ENCODE measurements at places on chromosomes 16 and 17.

DNA sequence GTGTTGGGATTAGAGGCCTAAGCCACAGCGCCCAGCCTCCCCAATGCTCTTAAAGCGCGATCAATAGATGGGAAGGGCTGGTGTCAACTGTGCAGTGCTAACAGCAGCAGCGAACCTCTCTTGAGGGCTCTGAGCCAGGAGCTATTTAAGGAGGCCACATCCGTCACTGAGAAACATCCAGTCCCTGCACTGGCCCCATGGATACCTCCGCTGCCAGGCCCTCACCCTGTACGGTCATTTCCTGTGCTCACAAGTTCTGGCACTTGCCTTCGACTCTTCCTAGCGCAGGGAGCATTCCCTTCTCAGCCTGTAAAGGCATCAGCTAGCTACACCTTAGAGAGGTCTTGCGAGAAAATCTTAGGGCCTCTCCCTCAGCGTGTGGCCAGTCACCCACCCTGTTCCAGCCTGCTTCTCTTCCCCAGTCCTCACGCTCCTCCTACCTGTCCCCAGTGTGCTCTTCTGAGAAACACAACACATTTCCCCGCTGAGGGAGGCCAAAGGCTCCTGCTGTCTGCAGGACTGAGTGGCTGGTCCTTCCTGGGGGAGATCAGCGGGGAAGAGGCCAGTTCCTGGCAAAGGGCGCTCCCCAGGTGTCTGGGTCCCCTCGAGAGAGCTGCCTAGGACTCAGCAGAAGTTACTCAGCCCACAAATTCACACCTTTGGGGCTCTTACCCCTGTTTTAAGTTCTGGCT is 28.6 kb downstream of the GTF3C1 start:
- H3K36me3 ChIP-seq = peaks cover 31% of the 10 kb centered on the region
- no peak overlapping the region for H3K27ac ChIP-seq
- peaks cover 10% of the 10 kb centered on the region for H3K4me1 ChIP-seq
- peak; percentile 10 for DNase-seq
- H3K4me3 ChIP-seq = no peak overlapping the region

DNA sequence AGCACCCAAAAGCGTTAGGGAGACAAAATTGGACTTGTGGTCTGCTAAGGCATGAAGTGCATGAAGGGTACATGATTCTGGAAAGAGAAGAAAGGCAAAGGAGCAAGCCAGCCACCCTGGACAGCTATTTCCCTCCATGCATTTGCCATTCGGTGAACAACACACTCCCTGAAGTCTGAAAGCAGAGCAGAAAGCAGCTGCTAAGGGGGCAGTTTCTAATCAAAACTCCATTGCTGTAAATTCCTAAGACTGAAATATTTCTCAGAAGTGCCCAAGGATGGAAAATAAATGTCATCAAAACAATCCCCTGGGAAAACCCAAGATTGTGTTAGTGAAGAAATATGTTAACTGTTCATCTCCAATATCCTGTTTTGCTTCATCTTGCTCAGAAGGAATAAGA is 44.3 kb downstream of the PMP22 start:
- H3K27me3 ChIP-seq = no peaks in the 10 kb centered on the region
- H3K4me3 ChIP-seq = no peak overlapping the region
- no peak overlapping the region for H3K27ac ChIP-seq
- H3K36me3 ChIP-seq = no peaks in the 10 kb centered on the region

- no peak overlapping the region for H3K4me3 ChIP-seq
- DNase-seq = no peak
- H3K27me3 ChIP-seq = no peaks in the 10 kb centered on the region
- peaks cover 24% of the 10 kb centered on the region for H3K4me1 ChIP-seq
- no peak overlapping the region for H3K27ac ChIP-seq
Observed at GRCh38 chr17:38361694-38362465, 10.2 kb downstream of the SOCS7 start.

DNA sequence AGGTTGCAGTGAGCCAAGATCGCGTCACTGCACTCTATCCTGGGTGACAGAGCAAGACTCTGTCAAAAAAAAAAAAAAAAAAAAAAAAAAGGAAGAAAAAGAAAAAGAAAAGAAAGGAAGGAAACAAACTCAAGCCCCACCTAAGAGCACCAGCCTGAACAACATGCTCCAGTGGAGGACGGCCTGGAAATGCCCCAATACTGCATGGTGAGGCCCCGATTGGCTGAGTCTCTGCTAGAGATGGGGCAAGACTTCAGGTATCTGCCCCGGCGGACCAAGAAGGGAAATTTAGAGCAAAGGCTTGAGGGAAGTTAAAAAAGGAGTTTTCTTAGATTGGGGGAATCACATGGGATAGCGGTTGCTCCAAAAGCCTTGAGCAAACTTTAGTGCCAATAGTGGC is 10.4 kb upstream of the ZNF652 start:
- H3K4me3 ChIP-seq = no peak overlapping the region
- no peaks in the 10 kb centered on the region for H3K27me3 ChIP-seq
- no peaks in the 10 kb centered on the region for H3K36me3 ChIP-seq
- no peaks in the 10 kb centered on the region for H3K4me1 ChIP-seq
- no peak for DNase-seq

GRCh38 chr17:32954477-32954876 is 26.5 kb downstream of the TMEM98 start:
- H3K4me1 ChIP-seq = peaks cover 39% of the 10 kb centered on the region
- H3K27ac ChIP-seq = peak overlapping the region; percentile 69
- DNase-seq = peak; percentile 93
- no peaks in the 10 kb centered on the region for H3K36me3 ChIP-seq

DNA sequence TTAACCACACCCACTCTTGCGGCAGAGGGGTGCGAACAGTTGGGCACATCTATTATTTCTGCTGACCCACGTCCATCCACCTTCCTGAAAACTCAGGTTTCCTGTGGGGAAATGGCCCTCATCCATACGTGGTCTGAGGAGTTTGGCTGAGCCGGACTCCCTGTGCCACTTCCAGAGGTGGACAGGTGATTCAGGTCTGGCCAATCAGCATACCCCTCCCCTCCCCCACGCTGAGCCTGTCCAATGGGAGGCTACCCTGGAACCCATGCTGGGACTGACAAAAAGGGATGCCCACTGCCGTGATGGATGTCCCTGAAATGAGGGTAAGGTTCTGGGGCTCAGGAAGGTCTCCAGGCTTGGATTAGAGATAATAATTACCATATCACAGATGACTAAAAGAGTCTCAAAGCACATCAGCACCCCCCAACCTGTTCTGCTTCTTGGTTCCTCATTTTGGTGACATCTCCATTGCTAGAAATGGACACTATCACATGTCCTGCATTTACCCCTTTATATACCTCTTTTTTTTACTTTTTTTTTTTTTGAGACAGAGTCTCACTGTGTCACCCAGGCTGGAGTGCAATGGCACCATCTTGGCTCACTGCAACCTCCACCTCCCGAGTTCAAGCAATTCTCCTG is 5.3 kb upstream of the MAPK7 start:
- peak; percentile 8 for DNase-seq
- no peaks in the 10 kb centered on the region for H3K27me3 ChIP-seq
- H3K36me3 ChIP-seq = no peaks in the 10 kb centered on the region
- no peak overlapping the region for H3K27ac ChIP-seq

DNA sequence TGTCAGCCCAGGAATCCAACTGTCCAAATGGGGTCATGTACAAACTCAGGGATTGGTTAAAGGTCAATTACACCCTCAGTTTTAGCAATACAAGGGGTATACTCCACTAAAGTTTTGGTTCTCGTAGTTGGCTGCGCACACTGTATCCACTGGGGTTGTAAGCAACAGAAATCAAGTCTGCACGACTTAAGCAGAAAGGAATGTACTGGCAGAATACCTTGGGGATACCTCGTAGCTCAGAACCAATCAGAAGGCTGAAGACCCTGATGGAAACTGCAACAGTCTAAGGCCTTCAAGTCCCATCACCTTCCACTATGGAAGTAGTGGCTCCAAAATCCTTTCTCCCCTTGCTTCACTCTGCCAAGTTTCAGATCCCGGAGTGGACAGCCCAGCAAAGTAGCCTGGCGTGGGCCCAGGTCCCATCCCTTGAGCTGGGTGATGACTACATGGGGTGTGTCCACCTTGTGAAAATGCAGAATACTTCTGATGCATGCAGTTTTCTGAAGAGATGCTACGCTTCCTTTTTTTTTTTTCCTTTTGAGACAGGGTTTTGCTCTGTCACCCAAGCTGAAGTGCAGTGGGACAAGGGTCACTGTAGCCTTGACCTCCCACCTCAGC is 21.1 kb upstream of the RPH3AL start:
- H3K4me1 ChIP-seq = peaks cover 39% of the 10 kb centered on the region
- H3K36me3 ChIP-seq = no peaks in the 10 kb centered on the region
- no peak overlapping the region for H3K4me3 ChIP-seq
- DNase-seq = no peak

DNA sequence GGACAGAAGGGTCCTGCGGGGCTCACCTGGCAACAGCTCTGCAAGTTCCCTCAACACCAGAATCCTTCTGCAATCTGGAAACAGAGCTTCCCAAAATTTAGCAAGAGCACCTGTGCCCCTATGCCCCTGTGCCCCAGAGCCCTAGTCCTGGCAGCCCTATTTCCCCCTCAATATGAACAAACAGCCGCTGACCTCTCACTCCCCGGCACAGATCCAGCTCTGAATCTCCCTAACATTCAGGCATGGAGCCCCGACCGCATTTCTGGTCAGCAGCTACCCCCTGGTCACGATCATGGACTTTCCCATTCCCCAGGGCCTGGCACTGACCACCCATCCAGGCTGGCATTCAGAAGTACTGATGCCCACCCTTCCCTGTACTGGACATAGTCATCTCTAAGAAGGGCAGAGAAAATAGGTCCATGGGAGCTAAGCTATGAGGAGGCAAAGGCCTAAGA is 110.8 kb upstream of the SMURF2 start:
- H3K36me3 ChIP-seq = no peaks in the 10 kb centered on the region
- H3K4me1 ChIP-seq = peaks cover 22% of the 10 kb centered on the region
- H3K27ac ChIP-seq = no peak overlapping the region
- H3K27me3 ChIP-seq = no peaks in the 10 kb centered on the region
- H3K4me3 ChIP-seq = no peak overlapping the region
- no peak for DNase-seq

DNA sequence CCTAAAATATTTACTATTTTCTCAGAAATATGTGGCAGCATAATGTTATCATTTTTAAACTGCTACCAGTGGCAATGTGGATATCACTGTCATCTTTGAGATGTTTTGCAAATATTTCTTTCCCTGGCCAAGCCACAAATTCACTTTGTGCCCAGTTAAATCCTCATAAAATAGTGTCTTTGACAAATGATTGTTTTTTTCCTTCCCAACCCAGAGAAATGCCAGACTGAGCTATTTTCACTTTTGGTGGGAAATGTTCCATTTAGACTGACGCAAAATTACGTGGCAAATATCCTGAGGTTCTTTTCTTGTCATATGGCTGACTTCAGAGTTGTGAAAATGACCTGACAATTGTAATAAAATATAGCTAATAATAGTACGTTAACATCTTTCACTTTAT is 807.0 kb upstream of the SOX9 start:
- no peak overlapping the region for H3K4me3 ChIP-seq
- H3K36me3 ChIP-seq = no peaks in the 10 kb centered on the region
- DNase-seq = no peak

GRCh38 chr17:33838281-33838680 is 416.8 kb upstream of the CCL2 start:
- H3K4me3 ChIP-seq = no peak overlapping the region
- DNase-seq = no peak
- H3K36me3 ChIP-seq = no peaks in the 10 kb centered on the region
- H3K27me3 ChIP-seq = no peaks in the 10 kb centered on the region
- H3K27ac ChIP-seq = no peak overlapping the region

DNA sequence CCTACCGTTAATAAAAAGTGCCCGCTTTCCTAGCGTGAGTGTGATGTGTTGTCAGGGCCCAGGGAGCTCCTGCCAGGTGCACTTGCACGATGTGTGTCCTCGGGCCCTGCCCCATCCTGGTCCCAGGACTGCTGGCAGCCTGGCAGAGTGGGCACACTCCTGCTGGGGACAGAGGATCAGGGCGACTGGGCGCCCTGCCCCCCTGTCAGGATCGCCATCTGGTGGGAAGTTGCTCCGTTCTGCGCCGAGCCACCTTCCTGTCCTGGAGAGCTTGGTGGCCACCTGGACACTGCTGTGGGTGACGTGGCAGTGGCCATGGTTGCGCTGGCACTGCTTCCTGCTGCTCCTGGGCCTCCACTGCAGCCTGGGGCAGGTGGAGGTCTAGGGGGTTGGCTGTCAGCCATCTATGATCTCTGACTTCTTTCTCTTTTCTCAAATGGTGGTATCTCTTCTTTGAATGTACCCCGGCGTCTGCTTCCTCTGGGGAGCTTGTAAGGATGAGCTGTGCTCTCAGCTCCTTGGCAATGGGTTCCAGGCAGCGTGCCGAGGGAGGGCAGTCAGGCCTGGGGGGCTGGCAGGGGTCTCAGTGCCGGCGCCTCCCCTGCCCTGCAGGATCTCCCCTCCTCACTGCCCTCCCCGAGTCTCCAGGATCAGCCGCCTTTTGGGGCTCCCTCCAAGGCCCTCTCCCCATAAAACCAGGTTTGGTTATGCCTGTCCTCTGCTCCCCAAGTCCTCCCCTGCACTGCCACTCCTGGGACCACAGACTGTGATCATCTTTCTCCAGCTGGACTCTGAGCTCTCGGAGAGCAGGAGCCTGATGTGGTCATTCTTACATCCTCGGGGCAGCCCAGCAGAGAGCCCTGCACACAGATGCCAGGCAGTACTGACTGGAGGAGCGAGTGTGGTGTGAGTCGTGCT is 76.9 kb downstream of the AMFR start:
- H3K4me1 ChIP-seq = no peaks in the 10 kb centered on the region
- no peaks in the 10 kb centered on the region for H3K36me3 ChIP-seq
- no peaks in the 10 kb centered on the region for H3K27me3 ChIP-seq
- no peak overlapping the region for H3K27ac ChIP-seq
- peak; percentile 19 for DNase-seq

GRCh38 chr16:86902656-86903001 is 324.3 kb downstream of the FOXL1 start:
- no peaks in the 10 kb centered on the region for H3K36me3 ChIP-seq
- no peak overlapping the region for H3K4me3 ChIP-seq
- no peak overlapping the region for H3K27ac ChIP-seq
- H3K4me1 ChIP-seq = no peaks in the 10 kb centered on the region

DNA sequence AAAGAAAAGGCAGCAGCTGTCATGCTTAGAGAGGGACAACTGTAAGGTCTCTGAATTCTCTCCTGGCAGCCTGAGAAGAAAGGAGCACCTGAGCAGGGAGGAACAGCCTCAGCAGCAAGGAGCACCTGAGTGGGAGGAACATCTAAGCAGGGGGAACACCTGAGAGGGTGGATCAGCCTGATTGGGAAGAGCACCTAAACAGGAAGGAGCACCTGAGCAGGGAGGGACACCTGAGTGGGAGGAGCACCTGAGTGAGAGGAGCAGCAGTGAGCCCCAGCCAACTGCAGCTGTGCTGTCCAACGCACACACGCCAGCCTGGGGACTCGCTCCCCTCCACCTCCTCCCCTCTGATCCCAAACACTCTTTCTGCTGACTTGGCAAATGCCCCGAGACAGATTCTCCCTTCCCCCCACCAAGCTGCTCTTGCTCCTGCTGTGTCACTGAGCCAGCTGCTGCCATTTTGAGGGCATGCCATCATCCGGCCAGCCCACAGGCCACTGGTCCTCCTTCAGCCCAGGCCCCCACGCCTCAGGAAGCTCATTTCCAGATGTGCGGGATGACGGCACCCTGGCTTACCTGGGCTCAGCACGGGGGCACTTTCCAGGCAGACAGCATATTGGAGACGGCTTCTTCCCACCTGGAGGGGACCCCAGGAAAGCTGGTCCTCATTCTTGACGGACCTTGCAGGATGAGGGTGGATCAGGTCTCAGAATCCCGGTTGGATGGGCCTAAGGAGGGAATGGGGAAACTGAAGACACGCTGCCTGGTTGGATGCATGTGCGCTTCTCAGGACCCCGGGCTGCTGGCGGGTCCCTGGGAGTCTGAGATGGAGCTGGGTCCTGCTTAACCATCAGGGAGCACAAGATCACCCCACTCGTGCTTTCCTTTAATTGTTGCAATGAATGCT is 57.7 kb upstream of the RBFOX3 start:
- H3K27me3 ChIP-seq = no peaks in the 10 kb centered on the region
- no peak overlapping the region for H3K4me3 ChIP-seq
- no peak for DNase-seq
- H3K36me3 ChIP-seq = no peaks in the 10 kb centered on the region
